ENCODE measurements at places on chromosomes 11 and 22.

- DNase-seq = no peak
Observed at GRCh38 chr11:26087120-26087935, 244.6 kb upstream of the ANO3 start.

GRCh38 chr22:20131597-20131858 lies at the start of gene ZDHHC8:
Gene ZDHHC8, plus strand, starts transcription at chr22:20131804. Its CDS starts 144 bp downstream, at chr22:20131948.
- no peak for DNase-seq

DNA sequence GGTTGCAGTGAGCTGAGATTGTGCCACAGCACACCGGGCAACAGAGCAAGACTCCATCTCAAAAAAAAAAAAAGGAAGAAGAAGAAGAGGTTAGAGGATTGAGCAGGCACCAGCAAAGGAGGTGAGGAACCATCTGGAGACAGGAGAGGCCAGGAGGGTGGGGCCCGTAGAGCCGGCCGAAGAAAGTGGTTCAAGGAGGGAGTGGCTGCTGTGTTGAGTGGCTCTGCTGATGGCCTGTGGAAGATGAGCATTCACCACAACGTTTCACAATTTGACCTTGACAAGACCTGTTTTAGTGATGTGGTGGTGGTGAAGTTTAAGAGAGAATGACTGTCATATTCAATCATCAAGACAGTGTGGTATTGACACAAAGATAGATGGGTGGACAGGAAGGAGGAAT lies 6.8 kb upstream of the CTSD start:
- DNase-seq = no peak

GRCh38 chr11:35334385-35335090 lies 84.8 kb downstream of the SLC1A2 start:
- DNase-seq = no peak

DNA sequence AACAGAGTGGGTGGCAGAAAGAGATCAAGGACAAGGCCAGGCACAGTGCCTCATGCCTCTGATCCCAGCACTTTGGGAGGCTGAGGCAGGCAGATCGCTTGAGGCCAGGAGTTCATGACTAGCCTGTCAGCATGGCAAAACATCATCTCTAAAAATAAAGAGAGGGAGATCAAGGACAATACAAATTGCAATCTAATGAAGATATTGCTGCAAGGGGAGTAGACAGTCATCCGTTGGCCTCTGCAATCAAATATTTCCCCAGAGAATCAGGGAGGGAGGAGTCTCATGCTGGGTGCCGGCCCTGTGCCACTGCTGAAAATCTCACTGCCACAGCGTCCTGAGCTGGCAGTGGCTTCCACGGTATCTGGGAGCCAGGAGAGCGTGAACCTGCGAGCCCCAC lies 19.4 kb upstream of the IL17RA start:
- DNase-seq = no peak

DNA sequence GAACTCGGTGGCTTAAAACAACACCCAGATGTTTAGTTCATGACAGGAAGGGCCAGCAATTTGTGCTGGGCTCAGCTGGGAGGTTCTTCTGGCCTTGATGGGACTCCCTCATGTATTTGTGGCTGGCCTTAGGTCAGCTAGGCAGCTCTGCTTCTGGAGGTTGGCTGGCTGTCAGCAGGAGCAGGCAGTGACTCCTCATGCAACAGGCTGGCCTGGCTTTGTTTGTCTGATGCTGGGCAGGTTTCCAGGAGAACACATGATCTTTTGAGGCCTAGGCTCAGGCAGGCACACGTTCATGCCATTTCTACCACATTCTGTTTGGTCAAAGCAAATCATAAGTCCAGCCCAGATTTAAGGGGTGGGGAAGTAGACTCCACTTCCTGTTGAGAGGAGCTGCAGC lies 571.2 kb downstream of the TBC1D22A start:
- DNase-seq = no peak

GRCh38 chr11:44178381-44178780 lies 82.9 kb downstream of the EXT2 start:
- DNase-seq = no peak

- no peak for DNase-seq
Observed at GRCh38 chr11:64746486-64746885, 2.5 kb upstream of the RASGRP2 start.

DNA sequence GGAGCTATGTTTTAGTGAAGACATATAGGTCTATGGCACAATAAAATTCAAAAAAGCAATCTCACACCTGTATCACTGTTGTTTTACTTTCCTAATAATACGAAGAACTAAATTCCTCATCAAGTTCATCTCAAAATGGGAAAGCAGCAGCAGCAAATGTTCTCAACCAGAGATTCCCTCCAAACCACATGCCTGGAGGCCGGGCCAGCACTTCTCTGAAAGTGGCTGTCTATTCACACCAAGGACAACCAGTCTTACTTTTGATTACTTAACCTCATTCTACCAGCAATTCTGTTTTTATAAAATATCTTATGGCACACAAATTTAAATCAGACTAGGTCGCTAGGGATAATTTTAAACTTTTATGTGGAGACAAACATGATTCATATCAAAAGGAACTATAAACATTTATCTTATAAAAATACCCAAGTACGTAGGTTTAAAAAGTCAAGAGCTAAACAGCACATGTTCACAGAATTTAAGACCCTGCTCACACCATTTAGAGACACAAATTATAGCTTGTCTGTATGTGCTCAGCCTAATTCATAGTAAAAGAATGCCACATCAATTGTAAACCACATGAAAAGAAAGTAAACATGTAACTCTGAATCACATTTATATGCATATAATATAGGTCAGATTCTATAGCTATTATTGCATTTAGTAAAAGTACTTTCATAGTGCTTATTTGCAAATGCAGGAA lies 46.1 kb downstream of the RRAS2 start:
- no peak for DNase-seq

- no peak for DNase-seq
Observed at GRCh38 chr11:13207270-13207664, 70.3 kb upstream of the BMAL1 start.

DNA sequence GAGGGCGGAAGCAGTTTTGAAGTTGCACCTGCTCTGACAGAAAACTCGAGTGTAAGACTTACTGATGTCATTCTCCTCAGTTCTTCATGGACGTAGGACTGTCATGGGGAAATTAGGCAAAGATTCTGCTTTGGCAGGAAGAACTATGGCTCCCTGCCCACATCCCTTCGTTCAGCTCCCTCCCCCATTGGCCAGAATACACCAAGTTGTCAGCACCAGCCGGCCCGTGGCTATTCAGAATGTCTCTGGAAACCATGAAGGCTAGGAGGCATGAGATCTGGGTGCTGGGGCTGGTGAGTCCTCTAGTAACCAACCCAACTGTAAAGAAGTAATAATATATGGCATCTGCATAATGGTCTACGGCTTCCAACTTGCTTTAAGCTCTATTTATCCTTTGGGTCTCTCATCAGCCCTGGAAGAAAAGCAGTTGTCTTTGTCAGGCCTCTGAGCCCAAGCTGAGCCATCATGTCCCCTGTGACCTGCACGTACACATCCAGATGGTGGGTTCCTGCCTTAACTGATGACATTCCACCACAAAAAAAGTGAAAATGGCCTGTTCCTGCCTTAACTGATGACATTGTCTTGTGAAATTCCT lies 74.1 kb downstream of the PIWIL4 start:
- DNase-seq = no peak

DNA sequence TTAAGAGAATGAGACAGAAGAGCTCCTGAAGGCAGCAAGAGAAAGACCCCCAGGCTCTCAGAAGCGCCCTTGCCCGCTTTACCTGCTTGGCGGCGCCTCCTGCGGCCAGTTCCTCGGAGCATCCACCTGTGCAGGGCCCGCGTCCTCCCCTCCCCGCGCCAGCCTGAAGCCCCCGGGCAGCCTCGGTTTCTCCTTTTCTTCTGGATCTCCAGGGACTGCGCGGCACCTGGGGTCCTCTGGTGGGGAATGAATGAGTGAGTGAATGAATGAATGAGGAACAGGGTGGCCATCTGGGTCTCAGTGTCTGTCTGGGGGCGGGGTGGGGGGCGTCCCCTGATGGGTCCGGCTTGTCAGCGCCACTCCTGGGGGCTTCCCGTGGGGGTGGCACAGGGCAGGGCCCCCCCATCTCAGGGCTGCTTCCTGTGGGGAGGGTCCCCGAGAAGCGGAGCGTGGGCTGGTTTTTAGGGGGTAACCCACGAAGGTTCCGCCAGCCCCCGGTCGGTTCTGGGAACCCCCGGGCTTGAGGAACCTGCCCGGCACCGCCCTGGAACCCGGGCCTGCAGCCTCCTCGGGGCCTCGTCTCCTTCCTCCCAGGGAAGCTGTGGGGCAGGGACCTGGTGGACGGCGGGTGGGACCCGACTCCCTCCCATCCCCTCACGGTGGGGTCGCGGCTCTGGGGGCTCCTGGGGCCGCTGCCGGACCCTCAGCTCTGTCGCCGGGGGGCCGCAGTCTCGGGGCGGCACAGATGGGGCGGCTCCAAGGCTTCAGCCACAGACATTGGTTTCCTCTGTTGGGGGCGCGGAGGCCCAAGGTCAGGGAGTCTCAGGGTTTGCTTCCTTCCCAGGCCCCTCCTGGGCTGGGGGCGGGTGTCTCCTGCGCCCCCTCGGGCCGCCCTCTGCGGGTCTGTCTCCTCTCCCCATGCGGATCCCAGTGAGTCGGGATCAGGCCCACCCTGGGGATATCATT lies 8.3 kb upstream of the KRTAP5-7 start:
- no peak for DNase-seq

GRCh38 chr11:122695076-122695615 lies 39.6 kb downstream of the UBASH3B start:
- no peak for DNase-seq

GRCh38 chr22:35648066-35649025 lies at the start of gene APOL6:
Gene APOL6, plus strand, starts transcription at chr22:35648446. Its CDS starts 7,980 bp downstream, at chr22:35656426.
- peak; percentile 52 for DNase-seq

- DNase-seq = no peak
Observed at GRCh38 chr22:45285263-45286058, 712 bp downstream of the UPK3A start.

- DNase-seq = peak; percentile 66
Observed at GRCh38 chr11:67277231-67277961, 11.1 kb downstream of the GRK2 start.

DNA sequence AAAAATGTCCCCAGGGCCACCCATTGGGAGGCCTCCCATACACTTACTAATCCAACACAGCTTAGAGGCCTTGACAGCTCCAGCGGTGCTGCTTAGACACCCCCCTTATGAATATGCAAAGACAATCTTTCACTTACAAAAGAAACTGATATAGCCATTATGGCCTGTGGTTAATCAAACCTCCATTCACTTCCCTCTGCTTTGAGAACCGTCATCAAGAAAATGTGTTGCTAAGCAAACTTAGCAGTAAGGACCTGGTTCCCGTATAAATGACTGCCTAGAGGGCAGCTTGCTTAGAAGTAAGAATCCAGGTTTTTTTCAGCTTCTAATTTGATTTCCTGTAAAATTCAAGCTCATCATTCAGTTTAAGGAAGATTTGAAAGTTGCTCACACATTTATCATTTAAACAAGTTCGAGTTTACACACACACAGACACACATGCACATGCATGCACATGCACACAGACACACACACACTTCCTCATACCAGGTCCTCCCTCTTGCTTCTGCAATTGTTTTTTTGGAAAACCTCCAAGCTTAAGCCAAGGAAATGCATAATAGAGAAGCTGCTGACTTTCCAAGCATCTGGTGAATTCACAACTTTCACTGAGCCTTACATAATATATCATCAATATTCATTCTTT lies 137.7 kb upstream of the BLID start:
- DNase-seq = no peak

DNA sequence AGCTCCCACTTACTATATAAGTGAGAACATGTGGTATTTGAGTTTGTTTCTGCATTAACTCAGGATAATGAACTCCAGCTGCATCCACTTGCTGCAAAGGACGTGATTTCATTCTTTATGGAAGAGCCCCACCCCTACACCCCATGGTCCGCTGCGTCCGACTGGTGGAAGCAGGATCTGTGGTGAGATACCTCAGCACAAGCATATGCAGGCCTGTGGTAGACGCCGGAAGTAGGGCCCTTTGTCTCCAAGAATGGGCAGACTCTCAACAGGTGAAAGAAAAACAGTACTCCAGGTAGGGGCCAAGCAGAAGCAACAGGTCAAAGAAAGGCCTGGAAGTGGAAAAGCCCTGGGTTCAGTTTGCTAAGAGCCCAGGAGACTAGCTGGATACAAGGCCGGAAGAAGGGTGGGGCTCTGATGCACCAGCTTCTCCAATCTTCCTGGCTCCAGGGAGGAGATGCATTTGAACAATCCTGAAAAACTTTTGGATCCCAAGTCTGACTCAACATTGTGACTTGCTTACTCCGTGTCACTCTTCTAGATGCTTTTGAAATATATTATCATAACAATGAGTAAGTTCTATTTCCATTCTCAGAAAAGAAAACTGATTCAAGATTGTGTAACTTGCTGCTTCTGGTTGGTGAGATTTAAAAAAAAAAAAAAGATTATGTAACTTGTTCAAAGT lies 30.4 kb downstream of the NEAT1 start:
- no peak for DNase-seq

GRCh38 chr11:82557274-82557673 lies 176.4 kb downstream of the FAM181B start:
- DNase-seq = no peak

- DNase-seq = no peak
Observed at GRCh38 chr11:62548545-62549335, 2.1 kb upstream of the AHNAK start.

DNA sequence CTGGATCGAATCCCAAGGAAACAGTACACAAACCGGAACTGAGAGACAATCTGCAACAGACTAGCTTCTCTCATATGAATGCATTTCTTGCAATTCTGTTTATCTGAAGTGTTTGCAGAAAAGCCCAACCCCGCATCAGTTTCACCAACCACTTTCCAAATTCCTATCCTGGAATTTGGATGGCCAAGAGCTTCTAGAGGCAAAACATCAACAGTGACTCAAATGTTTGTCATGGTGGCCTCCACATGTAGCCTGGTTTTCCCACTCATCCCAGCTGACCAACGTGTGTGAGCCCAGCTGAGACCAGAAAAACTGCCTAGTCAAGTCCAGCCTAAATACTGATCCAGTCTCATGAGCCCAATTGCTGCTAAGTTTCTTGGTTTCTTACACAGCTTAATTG lies 8.3 kb upstream of the MIEF1 start:
- DNase-seq = no peak

GRCh38 chr11:69022260-69022659 lies 9.2 kb upstream of the MRGPRF start:
- DNase-seq = no peak

GRCh38 chr11:2194877-2195755 lies 23.5 kb upstream of the TH start:
- peak; percentile 40 for DNase-seq

Data from activated CD8-positive, alpha-beta memory T cell treated with anti-CD3 and anti-CD28 coated beads for 48 hours (primary cell).